ENCODE measurements at places on chromosomes 7 and 10. TPM values are rescaled to one million over a fixed set of nuclear protein-coding genes. Genes with fewer than 3 reads are reported as not detected.

The HTR7 gene
- total RNA-seq: 3.1 TPM

The AKR1B1 gene
- total RNA-seq: 69.3 TPM

The EVX1 gene
- total RNA-seq: not detected

The CHAT gene
- not detected for total RNA-seq

GRCh38 chr10:75512203-75512933 is 80.9 kb downstream of the LRMDA start:
- no peak overlapping the region for H3K4me3 ChIP-seq
- peak overlapping the region; percentile 51 for H3K27ac ChIP-seq

- DNase-seq: no peak
- no peak overlapping the region for H3K27ac ChIP-seq
- no peaks in the 10 kb centered on the region for H3K36me3 ChIP-seq
- H3K4me3 ChIP-seq: no peak overlapping the region
Observed at GRCh38 chr10:101601541-101601940, 13.4 kb downstream of the DPCD start.

GRCh38 chr7:37336259-37336658 is 112.4 kb downstream of the ELMO1 start:
- H3K27me3 ChIP-seq: no peaks in the 10 kb centered on the region
- no peaks in the 10 kb centered on the region for H3K36me3 ChIP-seq
- no peaks in the 10 kb centered on the region for H3K4me1 ChIP-seq

- H3K4me3 ChIP-seq: peak within 1 kb of the TSS; percentile 100
- H3K4me1 ChIP-seq: peaks cover 5% of the 10 kb centered on the region
- peak within 1 kb of the TSS; percentile 83 for H3K27ac ChIP-seq
- no peaks in the 10 kb centered on the region for H3K27me3 ChIP-seq
- no peaks in the 10 kb centered on the region for H3K36me3 ChIP-seq
Observed at GRCh38 chr7:148698397-148699023, at the start of gene CUL1. TSS of gene CUL1 (plus strand) at chr7:148698903. CDS start at chr7:148730123, 31,220 bp downstream.

GRCh38 chr10:99768556-99768955 is 13.9 kb upstream of the ABCC2 start:
- H3K27me3 ChIP-seq: no peaks in the 10 kb centered on the region
- H3K36me3 ChIP-seq: no peaks in the 10 kb centered on the region
- no peak for DNase-seq
- H3K4me1 ChIP-seq: no peaks in the 10 kb centered on the region
- no peak overlapping the region for H3K4me3 ChIP-seq

DNA sequence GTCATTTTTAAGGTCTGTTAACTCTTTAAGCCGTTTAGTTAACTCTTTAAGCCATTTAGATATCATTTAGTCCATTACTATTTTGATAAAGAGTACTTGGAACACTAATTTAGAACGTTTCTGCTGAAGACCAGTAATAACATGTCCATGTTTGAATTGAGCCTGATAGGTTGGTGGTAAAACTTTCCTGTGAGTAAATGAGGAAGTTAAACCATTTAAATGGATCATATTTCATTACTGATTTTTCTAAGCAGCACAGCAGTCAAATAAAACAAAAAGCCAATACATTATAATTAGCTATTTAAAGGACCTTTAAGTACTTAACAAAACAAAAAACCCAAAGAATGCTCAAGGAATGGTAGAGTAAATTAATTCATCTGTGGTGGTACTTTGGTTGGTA is 29.4 kb downstream of the PHTF2 start:
- no peak overlapping the region for H3K4me3 ChIP-seq
- no peaks in the 10 kb centered on the region for H3K4me1 ChIP-seq
- no peaks in the 10 kb centered on the region for H3K27me3 ChIP-seq

DNA sequence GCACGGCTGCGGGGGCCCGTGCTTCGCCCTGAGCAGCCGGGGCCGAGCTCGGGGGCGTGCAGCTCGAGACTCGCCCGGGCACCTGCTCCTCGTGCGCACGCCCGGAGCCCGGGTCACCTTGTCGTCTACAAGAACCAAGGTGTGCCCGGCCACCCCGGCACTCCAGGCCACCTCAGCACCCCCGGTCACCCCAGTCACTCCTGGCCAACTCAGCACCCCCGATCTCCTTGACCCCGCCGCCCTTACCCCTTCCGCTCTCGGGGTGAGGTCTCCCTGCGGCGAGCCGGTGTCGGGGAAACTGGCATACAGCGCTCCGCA is 268 bp upstream of the IGFBP3 start:
- no peak overlapping the region for H3K27ac ChIP-seq
- no peaks in the 10 kb centered on the region for H3K36me3 ChIP-seq
- peak; percentile 77 for DNase-seq
- no peaks in the 10 kb centered on the region for H3K4me1 ChIP-seq

- no peak overlapping the region for H3K4me3 ChIP-seq
- H3K36me3 ChIP-seq: no peaks in the 10 kb centered on the region
- no peaks in the 10 kb centered on the region for H3K27me3 ChIP-seq
- no peaks in the 10 kb centered on the region for H3K4me1 ChIP-seq
Observed at GRCh38 chr10:11434324-11434723, 177.1 kb downstream of the USP6NL start.

GRCh38 chr10:5945190-5945509 is 32.2 kb downstream of the IL15RA start:
- no peak for DNase-seq
- no peaks in the 10 kb centered on the region for H3K27me3 ChIP-seq
- peak overlapping the region; percentile 84 for H3K27ac ChIP-seq

GRCh38 chr7:128166603-128167041 is 74.5 kb upstream of the LEP start:
- H3K4me3 ChIP-seq: no peak overlapping the region
- H3K4me1 ChIP-seq: no peaks in the 10 kb centered on the region
- H3K36me3 ChIP-seq: no peaks in the 10 kb centered on the region
- peaks cover 4% of the 10 kb centered on the region for H3K27me3 ChIP-seq

GRCh38 chr10:49083261-49083660 is 32.1 kb downstream of the VSTM4 start:
- no peak overlapping the region for H3K4me3 ChIP-seq
- H3K27me3 ChIP-seq: no peaks in the 10 kb centered on the region
